ENCODE measurements at places on chromosomes 11 and 22.

DNA sequence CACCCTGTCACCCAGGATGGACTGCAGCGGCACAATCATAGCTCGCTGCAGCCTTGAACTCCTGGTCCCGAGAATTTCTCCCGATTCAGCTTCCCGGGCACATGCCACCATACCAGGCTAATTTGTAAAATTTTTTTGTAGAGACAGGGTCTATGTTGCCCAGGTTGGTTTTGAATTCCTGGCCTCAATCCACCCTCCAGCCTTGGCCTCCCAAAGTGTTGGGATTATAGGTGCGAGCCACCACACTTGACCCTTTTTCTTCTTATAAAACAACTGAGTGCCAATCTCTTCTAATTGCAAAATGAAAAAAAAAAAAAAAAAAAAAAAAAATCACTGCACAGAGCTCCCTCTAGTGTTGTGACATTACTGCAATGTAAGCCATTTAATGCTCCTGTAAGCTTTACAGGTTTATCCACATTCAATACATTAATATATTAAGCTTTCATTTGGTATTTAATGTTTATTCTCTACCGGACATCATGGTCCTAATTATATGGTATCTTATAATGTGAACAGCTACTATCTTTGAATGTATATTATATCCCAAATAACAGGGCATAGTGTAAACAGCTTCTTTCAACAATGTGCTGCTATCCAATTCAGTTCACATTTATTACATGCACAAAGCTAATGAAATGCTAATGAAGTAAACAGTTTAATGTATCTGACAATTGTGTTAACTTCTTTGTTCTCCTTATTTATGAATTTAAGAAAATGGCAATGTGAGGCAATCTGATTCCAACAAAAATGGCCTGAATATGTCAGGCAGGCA lies 44.6 kb downstream of the COPB1 start:
- no peak for DNase-seq

DNA sequence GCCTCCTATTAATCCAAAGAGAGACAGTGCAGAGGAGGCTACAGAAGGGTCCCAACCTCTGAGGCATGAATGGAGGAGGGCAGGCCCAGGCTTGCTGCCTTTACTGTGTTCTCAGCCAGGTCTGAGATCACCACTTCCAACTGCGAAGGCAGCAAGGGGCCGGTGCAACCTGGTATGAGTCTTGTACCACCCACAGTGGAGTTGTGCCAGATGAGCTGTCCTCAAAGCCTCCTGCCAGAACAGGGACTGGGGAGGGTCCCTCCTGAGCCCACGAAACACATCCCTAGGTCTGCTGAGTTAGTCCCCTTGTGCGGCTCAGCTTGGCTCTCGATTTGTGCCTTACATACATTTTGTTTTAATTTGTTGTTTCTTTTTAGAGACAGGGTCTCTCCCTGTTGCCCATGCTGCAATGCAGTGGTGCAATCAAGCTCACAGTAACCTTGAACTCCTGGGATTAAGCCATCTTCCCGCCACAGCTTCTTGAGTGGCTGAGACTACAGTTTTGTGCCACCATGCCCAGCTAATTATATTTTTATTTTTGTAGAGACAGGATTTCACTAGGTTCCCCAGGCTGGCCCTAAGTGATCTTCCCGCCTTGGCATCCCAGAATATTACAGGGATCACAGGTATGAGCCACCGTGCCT lies 9.3 kb downstream of the MIF start:
- no peak for DNase-seq

GRCh38 chr22:17035246-17035645 lies 27.2 kb upstream of the GAB4 start:
- DNase-seq, result no peak

DNA sequence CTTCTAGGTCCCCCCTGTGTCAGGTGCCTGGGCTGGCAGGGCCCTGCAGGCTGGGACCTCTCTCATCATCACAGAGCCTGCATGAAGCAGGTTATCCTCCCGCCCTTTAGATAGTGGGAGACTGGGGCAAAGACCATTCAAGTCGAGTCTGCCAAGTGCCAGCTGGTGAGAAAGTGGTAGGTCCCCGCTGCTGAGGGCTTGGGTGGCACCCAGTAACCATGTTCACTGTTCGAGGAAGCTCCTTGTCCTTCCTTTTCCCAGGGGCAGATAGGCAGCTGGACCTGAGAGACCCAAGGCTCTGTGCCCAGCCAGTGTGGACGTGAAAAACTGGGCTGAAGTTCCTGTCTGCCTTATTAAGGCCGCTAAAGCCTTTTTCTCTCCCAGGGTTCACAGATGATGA lies 1319.8 kb downstream of the TBC1D22A start:
- DNase-seq, result no peak

All from stimulated activated CD8-positive, alpha-beta memory T cell treated with anti-CD3 and anti-CD28 coated beads, Interleukin-4, amount 100 ng/mL, for 48 hours (primary cell).